ENCODE measurements at places on chromosomes 3 and 15.

DNA sequence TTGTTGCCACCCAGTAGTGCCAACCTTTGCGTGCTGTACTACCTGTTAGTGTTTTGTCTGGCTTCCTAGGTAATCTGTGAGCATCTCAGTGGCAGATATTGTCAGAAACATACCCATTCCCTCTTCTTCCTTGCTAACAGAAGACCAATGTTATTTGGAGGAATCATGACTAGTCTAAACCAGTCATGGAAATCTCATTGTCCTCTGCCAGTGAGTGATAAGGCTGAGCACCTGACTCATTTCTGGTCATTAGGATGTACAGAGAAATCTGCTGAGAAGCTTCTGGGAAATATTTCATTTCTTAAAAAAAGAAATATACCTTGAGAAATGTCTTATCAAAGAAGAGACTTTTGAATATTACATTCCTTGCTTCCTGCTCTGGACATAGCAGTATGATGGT lies 70.1 kb upstream of the CDV3 start:
- no peak for DNase-seq

- DNase-seq: no peak
These were observed 384.4 kb upstream of the C2CD4B start for GRCh38 chr15:62549345-62549970.

DNA sequence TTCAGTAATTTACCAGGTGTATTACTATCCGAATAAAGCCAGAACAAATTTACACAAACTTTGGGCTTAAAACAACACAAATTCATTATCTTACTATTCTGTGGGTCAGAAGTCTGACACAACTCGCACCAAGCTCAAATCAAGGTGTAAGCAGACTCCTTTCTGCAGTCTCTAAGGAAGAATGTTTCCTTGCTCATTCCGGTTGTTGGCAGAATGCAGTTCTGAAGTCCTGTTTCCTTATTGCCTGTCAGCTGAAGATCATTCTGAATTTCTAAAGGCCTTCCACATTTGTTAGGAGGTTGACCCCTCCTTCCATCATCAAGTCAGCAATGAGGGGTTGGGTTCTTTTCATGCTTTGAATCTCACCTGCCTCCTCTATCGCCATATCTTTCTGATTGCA lies 183.2 kb downstream of the FHIT start:
- DNase-seq: no peak

DNA sequence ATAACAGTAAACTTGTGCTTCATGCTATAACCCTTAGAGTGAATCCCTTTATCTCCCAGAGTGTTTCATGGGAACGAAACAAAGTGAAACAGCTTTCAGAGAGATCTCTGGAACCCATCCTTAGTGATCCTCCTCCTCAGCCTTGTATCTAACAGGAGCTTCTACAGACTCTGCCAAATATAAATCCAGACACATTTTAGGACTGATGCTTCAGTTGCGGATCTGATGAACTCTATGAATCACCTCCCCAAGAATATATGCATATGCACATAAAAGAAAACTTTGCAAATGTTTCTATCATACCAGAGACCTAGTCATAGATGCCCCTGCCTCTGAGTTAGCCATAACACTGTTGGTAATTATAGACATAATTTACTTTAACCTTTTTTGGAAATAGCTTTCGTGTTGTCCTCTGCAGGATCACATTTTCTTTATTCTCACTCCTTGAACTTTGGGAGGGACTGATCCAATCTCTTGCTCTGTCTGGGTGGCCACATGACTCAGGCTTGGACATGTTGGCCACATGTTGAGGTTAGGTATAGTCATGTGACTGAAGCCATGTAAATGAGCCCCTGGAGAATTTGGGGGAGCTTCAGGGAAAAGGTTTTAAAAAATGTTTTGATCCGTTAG lies 306.4 kb upstream of the CNTN3 start:
- no peak for DNase-seq

DNA sequence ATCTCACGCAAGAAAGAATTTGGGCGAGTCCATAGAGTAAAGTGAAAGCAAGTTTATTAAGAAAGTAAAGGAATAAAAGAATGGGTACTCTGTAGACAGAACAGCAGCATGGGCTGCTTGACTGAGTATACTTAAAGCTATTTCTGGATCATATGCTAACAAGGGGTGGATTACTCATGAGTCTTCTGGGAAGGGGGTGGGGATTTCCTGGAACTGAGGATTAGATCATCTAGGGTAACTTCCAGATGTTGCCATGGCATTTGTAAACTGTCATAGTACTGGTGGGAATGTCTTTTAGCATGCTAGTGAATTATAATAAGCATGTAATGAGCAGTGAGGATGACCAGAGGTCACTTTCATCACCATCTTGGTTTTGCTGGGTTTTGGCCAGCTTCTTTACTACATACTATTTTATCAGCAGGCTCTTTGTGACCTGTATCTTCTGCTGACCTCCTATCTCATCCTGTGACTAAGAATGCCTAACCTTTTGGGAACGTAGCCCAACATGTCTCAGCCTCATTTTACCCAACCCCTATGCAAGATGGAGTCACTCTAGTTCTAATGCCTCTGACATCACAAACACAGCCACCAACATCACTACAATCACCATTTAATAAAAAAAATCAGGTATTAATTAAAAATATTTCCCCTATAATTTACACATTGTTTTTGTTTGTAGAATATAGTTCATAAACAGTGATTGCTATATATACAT lies 890.7 kb upstream of the EPHA6 start:
- DNase-seq: no peak

- DNase-seq: no peak
These were observed 32.3 kb downstream of the ROBO2 start for GRCh38 chr3:77072232-77072631.

- no peak for DNase-seq
These were observed 75.6 kb upstream of the ANKRD34C start for GRCh38 chr15:79206940-79207339.

GRCh38 chr15:78509726-78510312 lies 2.4 kb downstream of the HYKK start:
- DNase-seq: no peak

GRCh38 chr3:129616713-129617112 lies 10.2 kb upstream of the PLXND1 start:
- DNase-seq: no peak

GRCh38 chr3:194612221-194612620 lies 21.0 kb downstream of the TMEM44 start:
- no peak for DNase-seq

DNA sequence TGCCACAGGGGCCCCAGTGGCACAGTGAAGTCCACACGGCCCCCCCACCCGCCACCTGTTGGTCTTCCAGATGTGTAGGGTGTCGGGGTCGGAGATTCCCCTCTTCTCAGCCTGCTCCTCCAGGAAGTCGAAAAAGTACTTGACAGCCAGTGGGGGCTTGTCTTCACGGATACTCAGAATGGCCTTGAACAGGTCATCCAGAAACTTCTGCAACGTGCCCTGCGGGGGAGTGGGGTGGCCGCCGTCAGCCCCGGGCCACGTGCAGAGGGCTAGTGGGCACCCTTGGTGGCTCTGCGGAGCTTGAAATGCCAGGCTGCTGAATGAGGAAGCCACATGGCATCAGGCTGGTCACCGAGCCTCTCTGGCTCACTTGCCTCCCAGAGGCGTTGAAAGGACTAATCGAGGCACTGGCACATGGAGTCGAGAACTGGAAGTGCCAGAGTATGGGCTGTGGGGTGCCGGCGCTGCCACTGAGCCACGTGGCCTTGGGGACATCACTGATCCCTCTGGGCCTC lies 16.6 kb downstream of the H1-8 start:
- DNase-seq: no peak

GRCh38 chr3:184884359-184885017 lies 72.5 kb downstream of the VPS8 start:
- no peak for DNase-seq

- DNase-seq: no peak
These were observed 15.0 kb downstream of the SPSB4 start for GRCh38 chr3:141065841-141066805.

GRCh38 chr15:32029862-32030781 lies at the start of gene CHRNA7:
Gene CHRNA7, plus strand, starts transcription at chr15:32030515. Its CDS starts 80 bp downstream, at chr15:32030595.
- DNase-seq: no peak

- DNase-seq: no peak
These were observed 35.3 kb downstream of the TLE3 start for GRCh38 chr15:70062321-70062956.

- no peak for DNase-seq
These were observed 50.8 kb upstream of the CPOX start for GRCh38 chr3:98644168-98644567.

DNA sequence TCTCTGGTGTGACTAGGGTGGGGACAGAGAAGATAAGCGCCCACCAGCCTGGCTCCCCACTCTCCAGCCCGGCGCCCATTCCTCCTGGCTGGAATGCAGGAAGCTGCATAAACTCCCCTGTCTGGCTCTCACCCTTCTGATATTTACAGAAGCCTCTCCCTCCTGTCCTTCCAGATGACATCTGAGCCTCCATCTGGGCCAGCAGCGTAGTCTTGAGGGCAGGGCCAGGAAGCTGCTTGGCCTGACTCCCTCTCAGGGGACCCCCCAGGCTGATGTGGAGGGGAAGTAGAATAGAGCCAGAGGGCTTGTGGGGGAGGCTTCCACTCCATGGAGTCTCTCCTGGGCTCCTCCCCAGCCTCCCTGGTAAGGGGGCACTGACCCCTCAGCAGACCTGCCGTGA lies 49.9 kb downstream of the LINGO1 start:
- no peak for DNase-seq

DNA sequence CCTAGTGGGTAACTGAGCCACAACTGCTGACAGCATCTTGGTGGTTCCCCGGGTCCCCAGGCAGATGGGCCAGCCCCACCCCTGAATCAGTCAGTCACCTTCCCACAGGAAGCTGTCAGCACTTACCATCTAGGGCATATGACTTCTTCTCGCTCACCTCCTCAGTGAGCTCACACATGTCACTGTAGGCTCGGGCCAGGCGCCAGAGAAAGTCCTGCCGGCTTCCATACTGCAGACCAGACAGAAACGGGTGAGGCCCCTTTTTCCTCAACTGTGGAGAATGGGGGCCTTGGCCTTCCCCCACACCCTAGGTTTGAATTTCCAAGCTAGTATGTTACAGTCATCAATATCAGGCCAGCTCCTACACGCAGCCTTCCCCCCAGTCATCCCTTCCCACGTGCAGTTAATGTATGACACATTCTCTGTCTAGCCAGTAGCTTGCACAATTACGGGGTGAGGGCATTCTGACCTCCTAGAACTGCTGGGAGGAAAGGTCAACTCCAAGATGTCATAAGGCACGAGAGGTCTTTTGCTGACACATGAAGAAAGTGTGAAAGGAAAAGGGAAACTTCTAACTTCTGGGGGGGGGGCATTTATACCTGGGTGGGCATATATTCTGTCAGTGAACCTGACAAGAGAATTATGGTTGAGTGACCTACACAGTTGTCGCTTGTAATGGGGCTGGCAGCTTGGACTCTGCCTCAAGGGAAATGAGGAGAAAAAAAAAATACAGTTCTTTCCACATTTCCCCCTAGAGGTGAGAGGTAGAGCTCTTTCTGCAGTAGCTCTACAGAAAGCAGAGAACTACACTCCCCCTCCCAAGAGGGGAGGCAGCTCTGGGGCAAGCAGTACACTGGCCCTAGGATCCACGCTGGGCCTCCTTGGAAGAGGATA lies 10.9 kb downstream of the RMDN3 start:
- DNase-seq: no peak

- no peak for DNase-seq
These were observed 504 bp upstream of the PDHB start for GRCh38 chr3:58434168-58434504.

DNA sequence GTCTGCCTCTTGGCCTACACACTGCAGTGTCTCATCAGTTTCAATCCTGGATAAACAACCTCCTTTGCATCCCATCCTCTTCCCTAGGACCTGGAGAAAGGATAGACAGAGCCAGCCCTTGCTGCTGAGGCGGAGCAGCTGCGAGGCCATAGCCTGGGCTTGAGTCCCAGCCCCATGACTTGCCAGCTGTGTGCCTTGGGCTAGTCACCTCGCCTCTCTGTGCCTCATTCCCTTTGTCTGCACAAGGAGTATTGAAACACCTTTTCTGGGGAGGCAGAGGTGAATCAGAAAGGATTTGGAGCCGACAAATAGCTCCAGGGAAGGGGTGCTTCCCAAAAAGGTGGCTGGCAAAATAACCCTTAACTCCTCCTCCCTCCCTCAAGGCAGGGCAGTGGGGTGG lies 65.0 kb upstream of the SLC6A1 start:
- DNase-seq: no peak

DNA sequence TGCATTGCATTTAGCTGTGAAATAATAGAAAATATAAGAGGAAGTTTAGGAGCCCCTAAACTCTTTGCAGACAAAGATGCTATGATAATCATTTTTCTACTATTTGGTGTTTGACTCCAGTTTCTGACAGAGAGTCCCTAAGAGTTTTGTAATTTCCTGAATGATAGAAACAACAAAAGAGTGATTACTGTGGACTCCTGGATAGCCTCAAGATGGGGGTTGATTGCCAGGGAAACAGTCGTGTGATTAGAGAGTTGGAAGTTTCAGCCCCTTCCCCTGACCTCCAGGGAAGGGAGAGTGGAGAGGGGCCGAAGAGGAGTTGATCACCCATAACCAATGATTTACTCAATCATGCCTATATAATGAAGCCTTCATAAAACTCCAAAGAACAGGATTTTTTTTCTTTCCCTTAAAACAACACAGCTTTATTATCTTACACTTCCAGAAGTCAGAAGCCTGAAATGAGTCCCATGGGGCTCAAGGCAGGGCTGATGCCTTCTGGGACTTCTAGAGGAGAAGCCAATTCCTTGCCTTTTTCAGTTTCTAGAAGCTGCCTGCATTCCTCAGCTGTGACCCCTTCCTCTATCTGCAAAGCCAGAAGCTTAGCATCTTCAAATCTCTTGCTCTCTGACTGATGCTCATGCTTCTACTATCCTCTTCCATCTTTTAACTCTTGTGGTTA lies 292.3 kb upstream of the ZPLD1 start:
- DNase-seq: no peak

GRCh38 chr15:51613951-51614350 lies 8.6 kb downstream of the DMXL2 start:
- DNase-seq: no peak

DNA sequence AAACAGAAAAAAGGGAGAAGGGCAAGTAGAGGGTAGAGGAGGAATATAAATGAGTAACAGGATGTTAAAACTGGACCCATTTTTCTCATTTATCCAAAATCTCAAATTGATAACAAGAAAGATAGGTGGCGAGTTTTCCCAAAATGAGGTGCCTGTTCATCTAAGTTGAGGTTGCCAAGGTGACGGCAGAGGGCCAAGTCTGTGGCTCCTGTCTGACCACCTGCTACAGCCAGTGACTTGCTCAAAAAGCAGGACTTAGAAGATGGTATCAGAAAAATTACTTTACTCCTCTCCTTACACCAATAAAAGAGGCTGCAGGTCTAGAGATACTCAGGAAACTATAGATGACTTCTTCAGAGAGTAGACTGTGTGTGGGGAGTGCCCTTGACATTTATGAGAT lies 137.6 kb upstream of the ZNF385D start:
- no peak for DNase-seq

DNA sequence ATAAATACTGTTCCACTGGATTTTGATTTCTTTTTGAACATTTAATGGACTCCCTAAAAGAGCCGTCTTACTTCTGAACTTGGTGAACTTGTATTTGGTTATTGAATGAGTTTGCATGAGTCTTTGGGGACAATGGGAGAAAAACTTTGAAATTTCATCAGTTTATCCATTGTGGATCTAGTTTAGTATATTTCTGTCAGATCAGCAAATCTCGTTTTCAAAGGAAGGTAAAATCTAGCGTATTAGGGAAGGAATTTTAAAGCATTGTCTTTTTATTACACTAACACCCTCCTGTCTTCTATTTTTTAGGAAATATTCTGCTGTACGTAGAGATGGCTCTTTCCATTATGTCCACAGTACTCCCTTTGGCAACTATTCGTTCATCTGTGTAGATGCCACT lies 12.8 kb downstream of the TMEM62 start:
- DNase-seq: no peak

- DNase-seq: no peak
These were observed 1.9 kb downstream of the TEX9 start for GRCh38 chr15:56367156-56367555.
